ENCODE measurements at places on chromosomes 6 and 20.

DNA sequence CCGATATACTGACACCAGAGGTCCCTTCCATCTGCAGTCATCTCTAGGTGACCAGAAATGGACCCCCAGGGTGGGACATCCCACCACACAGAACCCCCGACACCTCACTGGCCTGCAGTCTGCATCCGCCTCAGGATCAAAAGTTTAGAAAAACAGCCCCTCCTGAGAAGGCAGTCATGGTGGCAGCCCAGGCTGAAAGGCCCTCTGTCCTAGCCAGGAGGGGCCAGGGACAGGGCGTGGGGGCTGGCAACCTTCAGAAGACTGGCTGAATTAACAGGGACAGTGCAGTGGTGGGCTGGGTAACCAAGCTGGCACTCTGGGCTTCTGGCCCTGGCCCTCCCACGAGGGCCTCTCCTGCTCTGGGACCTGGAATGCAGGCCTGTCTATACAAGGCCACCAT, 34.3 kb upstream of the MDFI start:
- no peak for DNase-seq

DNA sequence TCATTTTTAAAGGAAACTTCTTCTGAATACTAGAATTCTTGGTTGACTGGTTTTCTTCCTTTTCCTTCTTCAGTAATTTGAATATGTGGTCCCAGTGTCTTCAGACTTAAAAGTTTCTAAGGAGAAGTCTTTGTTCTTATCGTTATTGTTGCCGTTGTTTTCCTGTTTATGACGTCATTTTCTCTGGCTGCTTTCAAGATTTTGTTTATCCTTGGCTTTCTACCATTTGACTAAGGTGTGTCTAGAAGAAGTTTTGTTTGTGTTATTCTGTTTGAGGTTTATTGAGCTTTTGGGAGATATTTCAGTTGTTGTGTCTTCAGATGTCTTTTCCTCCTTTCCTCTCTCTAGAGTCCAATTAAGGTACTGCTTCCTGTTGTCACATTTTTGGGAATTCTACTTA, 24.5 kb downstream of the CDYL start:
- DNase-seq = no peak

GRCh38 chr6:18203786-18204185, 48.6 kb downstream of the KDM1B start:
- peak; percentile 51 for DNase-seq

GRCh38 chr6:39803872-39804271, 11.7 kb downstream of the DAAM2 start:
- DNase-seq = no peak

DNA sequence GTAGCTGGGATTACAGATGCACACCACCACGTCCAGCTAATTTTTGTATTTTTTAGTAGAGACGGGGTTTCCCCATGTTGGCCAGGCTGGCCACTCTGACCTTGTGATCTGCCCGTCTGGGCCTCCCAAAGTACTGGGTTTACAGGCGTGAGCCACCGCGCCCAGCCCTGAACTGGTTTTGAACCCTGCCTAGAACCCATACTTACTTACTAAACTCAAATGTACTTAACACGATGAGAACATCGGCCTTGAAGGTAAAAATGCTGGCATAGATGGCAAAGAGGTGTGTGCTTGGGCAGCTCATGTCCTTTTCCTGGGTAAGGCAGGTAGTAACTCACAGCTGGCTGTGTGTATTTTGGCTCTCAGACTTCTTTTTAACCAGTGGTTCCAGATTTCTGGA, 3.2 kb upstream of the ARMC12 start:
- no peak for DNase-seq

- DNase-seq = no peak
Measured at GRCh38 chr6:47476781-47477496, 650 bp upstream of the CD2AP start.

GRCh38 chr6:42429042-42429585, 22.6 kb downstream of the TRERF1 start:
- no peak for DNase-seq

- DNase-seq = no peak
Measured at GRCh38 chr20:29689411-29690225, 1567.8 kb upstream of the DEFB115 start.

GRCh38 chr6:101878554-101879276, 485.2 kb downstream of the GRIK2 start:
- DNase-seq = no peak

DNA sequence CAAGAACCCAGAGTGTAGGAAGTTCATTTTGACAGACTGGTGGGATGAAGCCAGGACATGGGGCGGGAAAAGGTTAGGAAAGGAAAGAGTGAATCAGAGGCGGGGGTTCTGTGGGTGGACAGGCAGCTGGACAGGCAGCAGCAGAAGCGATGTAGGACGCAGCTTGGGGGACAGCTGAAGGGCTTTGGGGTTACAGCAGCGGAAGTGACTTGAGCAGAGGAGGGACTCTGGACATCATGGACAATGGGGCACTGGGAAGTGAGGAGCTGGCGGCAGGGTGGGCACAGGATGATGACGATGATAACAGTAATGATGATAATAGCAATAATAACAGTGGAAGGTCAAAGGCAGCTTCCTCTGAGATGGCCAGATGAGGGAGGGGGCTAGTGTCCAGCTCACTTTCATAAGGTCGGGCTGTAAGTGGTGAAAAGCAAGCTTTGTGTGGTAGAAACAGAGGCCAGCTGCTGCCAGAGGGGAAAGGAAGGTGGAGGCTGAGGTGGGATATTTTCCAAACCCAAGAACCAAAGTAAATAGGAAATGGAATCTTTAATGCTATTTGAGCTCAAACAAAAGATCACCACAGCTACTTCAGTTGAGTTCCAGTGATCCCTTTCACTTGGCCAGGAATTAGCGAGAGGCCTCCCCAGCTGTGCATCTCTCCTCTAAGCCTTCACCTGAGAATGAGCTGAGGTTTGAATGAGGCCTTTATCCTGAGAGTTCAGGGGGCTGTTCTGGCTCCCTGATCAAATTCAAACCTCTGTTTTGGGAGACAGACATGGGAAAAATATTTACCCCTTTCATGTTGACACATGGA, 433.5 kb downstream of the DHX35 start:
- DNase-seq = no peak

DNA sequence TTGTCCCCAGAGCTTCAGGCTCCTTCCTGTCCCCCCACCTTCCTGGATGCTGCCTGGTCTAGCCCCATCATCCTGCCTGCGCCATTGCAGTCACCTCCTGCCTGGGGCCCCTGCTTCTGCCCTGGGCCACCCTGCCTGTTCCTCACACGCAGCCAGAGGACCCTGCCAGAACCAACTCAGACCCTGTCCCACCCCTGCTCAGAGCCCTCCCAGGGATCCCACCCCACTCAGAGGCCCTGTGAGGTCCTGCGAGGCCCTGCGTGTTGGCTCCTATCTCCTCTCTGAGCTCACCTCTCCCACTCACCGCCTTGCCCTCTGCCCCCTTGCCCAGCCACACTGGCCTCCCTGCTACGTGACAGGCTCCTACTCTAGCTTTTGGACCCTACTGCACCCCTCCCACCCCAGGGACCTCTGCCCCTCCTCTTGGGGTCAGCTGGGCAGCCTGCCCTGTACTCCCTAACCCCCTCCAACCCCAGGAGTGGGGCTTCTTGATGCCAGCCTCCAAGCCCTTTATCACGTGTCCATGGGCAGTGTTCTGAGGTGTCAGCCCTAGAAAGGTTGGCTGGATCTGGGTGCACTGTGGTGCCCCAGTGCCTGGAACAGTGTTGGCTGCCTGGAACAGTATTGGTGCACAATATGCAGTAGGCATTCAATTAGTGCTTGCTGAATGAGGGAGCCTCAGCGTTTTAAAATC, 68.3 kb downstream of the CEBPB start:
- DNase-seq = no peak

GRCh38 chr6:44041461-44042260, 85.6 kb downstream of the MRPL14 start:
- DNase-seq = peak; percentile 99

DNA sequence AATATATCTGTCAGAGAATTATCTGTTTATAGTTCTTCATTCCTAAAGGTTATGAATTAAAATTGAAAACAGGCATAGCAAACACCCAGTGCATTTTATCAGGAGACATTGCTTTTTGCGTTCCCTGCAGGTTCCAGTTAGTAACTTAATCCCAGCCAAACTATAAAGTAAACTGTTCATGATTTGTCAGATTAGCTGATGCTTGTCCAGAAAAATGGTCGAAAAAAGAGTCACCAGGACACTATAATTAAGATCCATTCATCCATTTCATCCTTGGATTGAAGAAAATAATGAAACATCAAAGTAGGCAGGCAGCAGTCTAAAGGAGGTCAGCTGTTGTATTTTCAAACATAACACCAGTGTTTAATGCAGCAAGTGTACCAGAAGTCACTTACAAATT, 75.9 kb downstream of the EPHA7 start:
- no peak for DNase-seq

GRCh38 chr20:19817017-19817416, 59.0 kb downstream of the RIN2 start:
- DNase-seq = peak; percentile 85

- DNase-seq = no peak
Measured at GRCh38 chr20:63174309-63175037, 41.5 kb downstream of the YTHDF1 start.

GRCh38 chr20:35820715-35821114, 48.9 kb downstream of the PHF20 start:
- DNase-seq = peak; percentile 74

DNA sequence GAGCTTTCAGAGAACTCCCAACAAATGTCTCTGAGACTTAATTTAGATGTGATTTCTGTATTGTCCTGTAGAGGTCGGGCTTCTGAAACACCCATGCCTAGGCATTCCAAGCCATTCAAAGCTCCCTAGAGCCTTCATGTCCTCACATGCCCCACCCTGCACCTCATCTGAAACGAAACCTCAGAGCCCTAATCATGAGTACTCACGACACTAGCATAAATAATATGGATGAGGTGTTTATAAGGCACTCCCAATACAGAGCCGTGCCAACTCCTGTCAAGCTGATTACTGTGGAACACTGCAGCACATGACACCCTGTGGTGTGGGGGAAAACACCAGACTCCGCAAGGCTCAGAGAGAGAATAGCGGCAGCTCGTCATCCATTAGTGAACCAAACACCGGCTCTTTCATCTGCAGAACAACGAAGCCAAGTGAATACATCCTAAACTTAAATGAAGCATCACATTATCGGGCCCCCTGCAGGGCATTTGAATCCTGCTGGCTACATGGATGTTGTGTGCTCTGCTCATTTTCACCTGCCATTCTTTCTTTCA, 83.8 kb downstream of the FNDC1 start:
- peak; percentile 52 for DNase-seq

DNA sequence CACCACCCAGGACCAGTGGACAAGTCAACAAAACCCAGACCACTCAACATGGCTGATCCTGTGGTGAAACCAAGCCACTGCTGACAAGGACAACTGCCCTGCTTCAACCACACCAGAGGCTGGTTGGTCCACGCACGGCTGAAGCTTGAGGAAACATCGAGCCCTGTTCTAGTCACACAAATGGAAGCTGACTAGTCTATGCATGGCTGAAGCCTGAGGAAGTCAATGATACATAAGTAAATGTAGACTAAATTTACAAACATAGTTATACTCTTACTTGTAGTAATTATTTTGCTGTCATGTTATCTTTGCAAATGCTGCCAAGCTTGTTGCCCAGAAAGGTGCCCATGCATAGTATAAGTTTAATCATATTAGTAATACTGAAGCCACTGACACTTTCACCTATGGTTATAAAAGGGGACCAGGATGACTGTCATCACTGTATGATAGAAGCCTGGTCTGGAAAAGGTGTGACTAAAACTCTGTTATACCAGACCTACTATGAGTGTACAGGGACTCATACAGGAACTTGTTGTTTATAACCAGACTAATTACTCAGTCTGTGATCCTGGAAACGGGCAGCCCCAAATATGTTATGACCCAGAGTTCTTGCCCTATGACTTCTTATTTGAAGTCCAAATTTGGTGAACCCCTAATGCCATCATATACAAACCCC, 5.6 kb downstream of the IL22RA2 start:
- no peak for DNase-seq

DNA sequence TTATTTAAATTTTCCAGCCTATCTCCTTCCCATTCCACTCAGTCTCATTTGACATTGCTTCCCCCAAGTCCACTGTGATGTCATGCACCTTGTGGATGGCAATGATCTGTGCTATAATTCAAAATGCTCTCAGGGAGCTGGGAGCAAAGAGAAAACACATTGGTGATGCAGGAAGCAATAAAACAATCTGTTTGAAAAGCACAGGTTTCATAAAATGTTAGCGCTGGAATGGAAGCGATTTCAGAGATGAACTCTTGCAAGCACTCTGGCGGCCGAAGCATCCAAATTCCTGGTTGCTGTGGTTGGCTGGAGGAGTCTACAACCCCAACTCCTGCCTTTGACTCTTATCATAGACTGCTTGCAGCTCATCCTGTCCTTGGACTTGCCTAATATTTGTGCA, 167.0 kb downstream of the GMPR start:
- DNase-seq = peak; percentile 26

GRCh38 chr6:56693246-56693607, 50.5 kb upstream of the DST start:
- peak; percentile 99 for DNase-seq

- peak; percentile 57 for DNase-seq
Measured at GRCh38 chr6:101803136-101803535, 409.6 kb downstream of the GRIK2 start.

GRCh38 chr6:17907406-17908229, 79.8 kb downstream of the KIF13A start:
- peak; percentile 99 for DNase-seq

GRCh38 chr20:23227274-23227673, 123.3 kb upstream of the NXT1 start:
- DNase-seq = no peak

DNA sequence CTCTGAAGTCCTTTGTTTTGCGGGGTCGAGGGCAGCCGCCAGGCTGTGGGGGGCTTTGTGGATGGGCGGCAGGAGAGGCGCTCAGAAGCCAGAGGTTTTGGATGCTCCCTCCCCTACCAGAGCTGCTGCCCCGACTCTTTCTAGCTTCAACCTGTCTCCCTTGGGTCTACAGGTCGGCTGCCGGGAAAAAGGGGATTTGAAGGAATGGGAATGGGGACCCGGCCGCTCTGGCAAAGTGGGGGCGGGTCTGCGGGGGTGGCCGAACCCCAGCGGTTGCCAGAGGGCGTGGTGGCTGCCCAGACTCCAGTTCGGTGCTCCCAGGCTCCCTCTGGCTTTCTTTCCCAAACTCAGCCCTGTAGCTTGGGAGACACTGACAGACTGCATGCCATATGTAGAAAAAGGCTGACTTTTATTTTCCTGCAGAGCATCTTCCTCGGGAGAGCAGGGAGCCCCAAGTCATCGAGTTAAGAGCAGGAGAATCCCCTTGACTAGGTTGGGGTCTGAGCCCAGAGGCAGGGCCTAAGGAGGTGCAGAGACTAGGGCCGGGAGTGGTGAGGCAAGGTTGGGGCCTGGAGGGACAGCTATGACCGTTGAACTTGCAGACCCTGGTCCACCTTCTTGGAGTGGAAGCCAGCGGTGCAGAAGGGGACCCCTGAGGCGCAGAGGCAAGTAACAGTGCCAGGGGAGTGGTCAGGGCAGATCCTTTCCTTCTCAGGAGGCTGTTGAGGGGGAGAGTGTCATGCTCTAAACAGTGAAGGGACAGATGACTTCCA, 1.4 kb upstream of the PPP1R18 start:
- peak; percentile 55 for DNase-seq

DNA sequence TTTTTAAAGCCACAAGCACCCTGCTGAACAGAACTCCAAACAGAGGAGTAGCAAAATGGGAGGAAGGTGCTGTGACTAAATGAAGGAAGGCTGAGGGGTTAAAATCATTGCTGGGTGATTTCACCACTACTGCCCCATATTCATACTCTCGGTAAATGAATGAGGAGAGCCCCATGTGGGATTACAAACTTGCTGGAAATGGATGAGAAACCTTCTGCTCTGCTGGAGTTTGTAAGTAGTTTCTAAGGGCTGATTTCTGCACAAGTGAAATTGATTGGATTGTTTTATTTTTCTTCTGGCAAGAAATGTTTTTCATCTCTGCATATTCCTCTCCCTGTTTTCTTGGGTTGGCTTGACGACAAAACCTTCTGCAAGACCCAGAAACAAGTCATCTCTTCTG, 533.5 kb upstream of the MMS22L start:
- no peak for DNase-seq

Data from EH (cell line).